Activated CD8-positive, alpha-beta memory T cell treated with anti-CD3 and anti-CD28 coated beads for 1 hour (primary cell): ENCODE measurements at places on chromosomes 11 and 22.

DNA sequence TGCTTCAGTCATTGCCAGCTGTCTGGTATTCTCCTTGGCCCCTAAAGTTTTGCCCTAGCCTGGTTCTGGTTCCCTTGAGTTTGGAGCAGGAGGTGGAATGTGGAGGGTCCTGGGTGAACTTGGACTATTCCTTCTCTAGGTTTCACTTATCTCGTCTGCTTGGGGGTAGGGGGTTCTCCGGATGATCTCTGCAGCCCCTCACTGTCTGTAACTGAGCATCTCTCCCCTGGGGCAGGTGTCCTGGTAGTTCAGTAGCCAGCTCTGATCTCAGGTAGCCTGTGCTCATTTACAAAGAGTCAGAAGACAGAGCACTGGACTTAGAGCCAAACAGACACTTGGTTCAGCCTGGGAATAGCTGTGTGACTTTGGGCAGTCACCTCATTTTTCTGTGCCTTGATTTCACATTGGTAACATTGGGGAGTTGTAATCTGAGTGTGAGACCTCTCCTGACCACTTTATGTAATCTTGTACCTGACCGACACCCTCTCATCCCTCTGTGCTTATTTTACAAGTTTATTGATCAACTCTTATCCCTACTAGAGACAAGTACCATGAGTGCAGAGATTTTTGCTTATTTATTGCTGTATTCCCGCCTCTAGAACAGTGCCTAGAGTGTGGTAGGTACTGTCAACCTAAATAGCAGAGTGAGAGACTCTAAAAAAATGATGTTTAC is 804 bp downstream of the CCDC134 start:
- no peak for DNase-seq

- DNase-seq = no peak
Observed at GRCh38 chr11:113273720-113274119, 40.7 kb upstream of the TTC12 start.

- DNase-seq = no peak
Observed at GRCh38 chr11:131063638-131064037, 147.4 kb upstream of the SNX19 start.

DNA sequence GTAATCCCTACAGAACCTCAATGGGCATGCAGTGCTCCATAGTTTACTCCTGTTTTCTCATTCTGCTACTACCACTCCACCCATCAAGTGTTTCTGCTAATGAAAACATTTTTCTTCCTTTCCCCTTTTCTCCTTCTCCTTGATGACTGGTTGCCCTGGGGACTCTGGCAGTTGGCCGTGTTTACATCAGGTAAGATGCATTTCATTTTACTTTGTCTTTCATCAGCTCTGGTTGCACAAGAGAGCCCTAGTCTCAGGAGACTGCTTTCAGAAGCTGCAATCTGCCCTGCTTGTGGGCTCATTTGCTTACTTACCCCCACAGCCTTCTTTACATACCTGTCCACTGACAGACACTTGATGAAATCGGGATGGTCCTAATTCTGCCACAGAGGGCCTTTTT is 19.6 kb upstream of the LIMK2 start:
- DNase-seq = no peak

GRCh38 chr22:49862496-49862776 is 8.8 kb downstream of the ZBED4 start:
- no peak for DNase-seq

- DNase-seq = no peak
Observed at GRCh38 chr22:46676881-46677280, 56.7 kb downstream of the GRAMD4 start.

DNA sequence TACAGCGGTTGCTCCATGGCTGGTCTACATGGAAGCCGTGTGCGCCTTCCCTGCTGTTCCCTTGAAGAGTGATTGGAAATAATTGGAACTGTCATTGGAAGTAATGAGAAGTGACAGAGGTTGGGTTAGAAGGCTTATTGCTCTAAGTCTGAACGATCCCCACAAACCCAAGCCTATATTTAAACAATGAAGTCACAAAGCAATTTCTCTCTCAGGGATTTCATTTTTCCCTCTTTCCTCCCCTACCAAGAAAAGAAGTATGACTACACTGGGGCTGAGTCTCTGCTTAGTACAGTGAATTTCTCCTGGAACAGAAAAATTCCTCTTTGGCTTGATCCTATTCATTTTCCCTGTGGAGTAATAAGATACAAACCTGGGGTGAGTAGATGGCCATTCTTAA is 7.8 kb downstream of the CLMP start:
- DNase-seq = no peak

- no peak for DNase-seq
Observed at GRCh38 chr22:46984751-46985506, 222.5 kb downstream of the TBC1D22A start.

- DNase-seq = no peak
Observed at GRCh38 chr11:20762116-20762844, 92.9 kb downstream of the NELL1 start.

- DNase-seq = no peak
Observed at GRCh38 chr11:37544491-37544890, 946.5 kb upstream of the RAG2 start.

DNA sequence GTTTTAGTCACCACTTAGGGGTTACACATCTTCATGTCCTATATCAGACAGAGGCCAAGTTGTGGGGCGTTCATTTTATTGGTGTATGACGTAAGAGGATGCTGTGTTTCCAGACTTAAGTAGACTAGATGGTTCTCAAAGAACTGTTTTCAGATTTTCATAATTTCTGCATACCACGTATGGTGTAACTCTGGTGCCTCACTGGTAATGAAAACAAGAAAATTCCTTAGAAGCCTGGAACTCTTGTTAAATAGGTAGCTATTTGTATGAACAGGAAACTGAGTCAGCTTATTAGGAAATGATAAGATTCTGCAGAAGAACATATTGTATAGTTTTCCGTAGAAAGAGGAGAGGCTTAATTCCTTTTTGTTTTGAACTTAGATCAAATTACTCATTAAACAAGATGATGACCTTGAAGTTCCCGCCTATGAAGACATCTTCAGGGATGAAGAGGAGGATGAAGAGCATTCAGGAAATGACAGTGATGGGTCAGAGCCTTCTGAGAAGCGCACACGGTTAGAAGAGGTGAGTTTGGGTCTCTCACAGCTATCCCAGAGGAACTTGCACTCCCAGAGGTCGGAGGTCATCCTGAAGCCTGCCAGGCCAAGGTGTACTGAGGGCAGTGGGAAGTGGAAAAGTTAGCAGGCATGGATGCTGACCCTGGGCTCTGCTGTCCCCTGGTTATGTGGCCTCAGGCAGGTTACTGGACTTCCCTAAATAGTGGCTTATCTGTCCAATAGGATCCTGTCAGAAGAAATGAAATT is 3.9 kb downstream of the CDC45 start:
- no peak for DNase-seq

- DNase-seq = no peak
Observed at GRCh38 chr22:22121445-22121844, 123.1 kb upstream of the VPREB1 start.

- no peak for DNase-seq
Observed at GRCh38 chr11:75802021-75802912, 12.7 kb upstream of the UVRAG start.

DNA sequence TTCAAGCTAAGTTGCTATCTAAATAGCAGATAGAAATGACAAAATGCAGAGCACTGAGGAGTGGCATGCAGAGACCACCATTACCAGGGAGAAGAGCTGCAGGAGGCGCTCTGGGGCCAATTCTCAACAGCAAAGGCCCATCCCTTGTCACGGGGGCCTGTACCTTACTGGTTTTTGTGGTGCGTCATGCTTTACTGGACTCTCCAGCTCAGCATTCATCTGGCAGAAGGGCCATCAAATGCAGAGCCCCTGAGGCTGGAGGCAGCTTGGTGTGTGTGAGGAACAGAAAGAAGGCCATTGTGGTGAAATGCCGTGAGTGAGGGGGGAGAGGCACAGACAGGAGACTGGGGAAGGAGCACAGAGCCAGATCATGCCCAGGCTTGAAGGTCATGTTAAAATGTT is 56.5 kb upstream of the NAV2 start:
- no peak for DNase-seq

- DNase-seq = no peak
Observed at GRCh38 chr11:62854825-62855570, 15.6 kb upstream of the WDR74 start.

DNA sequence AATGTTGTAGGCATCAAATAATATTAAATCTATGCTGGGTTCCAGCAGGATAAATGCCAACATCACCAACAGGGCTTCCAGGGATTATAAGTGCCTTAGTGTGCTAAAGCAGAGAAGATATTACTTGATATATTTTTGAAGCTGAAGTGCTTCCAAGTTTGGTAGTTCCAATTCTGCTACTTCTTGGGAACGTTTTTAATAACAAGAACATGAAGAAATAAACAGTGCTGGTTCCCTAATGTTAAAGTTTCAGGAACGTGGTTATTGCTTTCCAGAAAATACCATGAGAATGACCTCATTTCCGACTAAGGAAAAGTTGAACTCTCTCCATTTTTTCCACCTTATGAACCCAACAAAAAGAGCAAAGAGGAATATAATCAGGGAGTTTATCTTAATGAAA is 4.6 kb upstream of the RNF185 start:
- no peak for DNase-seq

GRCh38 chr22:47288680-47289079 is 526.2 kb downstream of the TBC1D22A start:
- DNase-seq = no peak

DNA sequence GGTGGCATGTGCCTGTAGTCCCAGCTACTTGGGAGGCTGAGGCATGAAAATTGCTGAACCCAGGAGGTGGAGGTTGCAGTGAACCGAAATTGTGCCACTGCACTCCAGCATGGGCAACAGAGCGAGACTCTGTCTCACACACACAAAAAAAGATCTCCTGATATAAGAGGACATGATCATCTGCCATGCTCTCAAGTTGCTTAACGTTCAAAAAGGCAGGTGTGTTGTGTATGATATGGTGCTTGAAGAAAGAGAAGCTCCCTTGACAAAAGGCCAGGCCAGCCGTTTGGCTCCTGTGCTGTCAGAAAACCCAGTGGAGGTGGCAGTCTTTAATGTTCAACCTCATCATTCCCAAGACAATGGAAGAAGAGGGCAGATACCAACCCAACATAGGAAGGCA is 117.3 kb upstream of the PLET1 start:
- no peak for DNase-seq

- no peak for DNase-seq
Observed at GRCh38 chr22:44919691-44920090, 90.1 kb downstream of the PHF21B start.
